ENCODE measurements at places on chromosomes 2 and 18.

DNA sequence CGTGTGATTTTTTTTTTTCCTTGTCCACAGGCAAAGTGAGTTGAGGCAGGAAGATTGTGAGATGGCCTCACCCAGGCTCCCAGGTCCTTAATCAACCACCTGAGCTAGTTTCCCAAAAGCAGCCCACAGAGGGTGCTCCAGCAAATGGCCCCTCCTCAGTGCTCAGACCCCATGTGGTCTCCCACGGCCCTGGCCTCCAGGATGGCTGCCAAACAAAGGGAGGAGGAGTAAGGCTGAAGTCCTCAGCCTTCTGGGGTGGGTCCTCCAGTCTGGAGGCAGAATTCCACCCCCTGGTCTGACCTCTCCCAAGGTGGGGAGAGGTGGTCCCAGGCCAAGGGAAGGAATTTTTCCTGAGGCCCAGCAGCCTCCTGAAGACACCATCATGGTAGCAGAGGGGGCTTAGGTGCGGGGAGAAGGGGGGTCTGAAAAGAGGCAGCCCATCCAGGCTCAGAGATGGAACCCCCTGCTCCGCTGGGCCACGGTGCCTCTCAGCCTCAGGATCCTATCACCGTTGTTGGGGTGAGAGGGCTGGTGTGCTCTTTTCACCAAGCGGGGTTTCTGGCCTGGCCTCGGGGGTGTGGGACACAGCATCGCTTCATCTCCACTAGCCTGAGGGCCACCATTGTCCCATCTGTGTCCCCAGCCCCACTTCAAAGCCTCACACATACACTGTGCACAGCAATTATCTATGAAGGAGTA is 2.3 kb downstream of the NGEF start:
- DNase-seq = no peak

DNA sequence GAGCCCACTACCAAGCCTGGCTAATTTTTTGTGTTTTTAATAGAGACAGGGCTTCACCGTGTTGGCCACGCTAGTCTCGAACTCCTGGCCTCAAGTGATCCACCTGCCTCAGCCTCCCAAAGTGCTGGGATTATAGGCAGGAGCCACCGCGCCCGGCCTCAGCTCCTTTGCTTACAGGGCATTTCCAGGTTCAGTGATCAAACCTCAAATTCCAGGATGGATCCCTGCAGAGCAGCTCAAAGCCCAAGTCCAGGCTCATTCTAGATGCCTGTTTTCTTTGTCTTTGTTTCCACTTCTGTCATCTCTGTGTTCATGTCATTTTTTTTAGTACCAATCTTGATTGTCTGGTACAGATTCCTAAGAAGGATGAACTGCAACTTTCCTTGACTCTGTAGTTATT is 41.9 kb downstream of the TNFRSF11A start:
- DNase-seq = no peak

DNA sequence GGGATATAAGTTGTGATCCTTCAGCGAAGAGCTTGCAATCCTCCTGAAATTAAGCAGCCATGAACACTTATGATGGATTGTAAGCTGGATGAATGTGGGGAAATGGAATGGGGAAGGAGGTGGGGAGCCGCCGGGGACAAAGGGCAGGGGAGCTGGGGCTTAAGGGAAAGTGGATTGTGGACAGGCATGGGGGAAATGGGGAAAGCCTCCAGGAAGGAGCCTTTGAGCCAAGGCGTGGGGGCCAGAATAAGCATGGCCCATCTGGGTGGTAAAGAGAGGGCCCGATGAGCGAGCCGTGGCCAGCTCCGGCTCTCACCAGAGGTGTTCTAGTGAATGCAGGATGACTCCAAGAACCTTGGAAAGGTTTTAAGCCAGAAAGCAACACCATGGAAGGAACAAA is 124.0 kb downstream of the SMAD7 start:
- no peak for DNase-seq

- DNase-seq = no peak
These were observed 37.7 kb downstream of the RPIA start for GRCh38 chr2:88729061-88729745.

DNA sequence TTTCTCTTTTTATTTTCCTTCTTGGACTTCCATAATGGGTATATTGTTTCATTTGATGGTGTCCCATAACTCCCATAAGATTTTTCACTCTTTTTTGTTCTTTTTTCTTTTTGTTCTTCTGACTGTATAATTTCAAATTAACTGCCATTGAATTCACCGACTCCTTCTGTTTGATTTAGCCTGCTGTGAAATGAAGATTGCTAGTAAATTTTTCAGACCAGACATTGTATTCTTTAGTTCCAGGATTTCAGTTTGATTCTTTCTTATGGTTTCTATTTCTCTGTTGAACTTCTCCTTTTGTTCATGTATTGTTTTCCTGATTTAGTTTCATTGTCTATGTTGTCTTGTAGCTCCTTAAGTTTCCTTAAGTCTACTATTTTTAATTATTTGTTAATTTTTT is 87.6 kb upstream of the SPOPL start:
- no peak for DNase-seq

DNA sequence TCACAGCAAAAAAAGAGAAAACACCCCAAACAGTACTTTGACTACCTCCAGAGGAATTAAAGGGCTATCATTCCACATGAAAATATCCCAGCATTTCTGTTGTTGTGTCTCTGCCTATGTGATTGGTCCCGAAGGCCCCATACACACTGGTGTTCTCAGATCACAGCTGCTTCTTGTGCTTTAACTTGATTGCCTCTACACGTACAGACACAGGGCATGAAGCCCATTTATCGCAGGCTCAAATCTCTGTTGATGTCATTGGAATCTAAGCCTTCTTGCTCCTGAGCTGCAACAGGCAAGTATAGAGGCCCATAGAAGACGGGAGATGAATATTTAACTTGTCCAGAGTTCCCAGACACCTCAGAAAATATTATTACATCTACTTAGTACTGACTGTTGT is 405.2 kb downstream of the NCKAP5 start:
- no peak for DNase-seq

GRCh38 chr18:44900627-44901026 is 219.9 kb downstream of the SETBP1 start:
- no peak for DNase-seq

- no peak for DNase-seq
These were observed 670.0 kb upstream of the CDH2 start for GRCh38 chr18:28846958-28847357.

Measured in stimulated activated CD4-positive, alpha-beta T cell treated with anti-CD3 and anti-CD28 coated beads, Interleukin-1b, Interleukin-23, amount 100 ng/mL, for 24 hours (primary cell).